Stimulated activated CD4-positive, alpha-beta T cell treated with anti-CD3 and anti-CD28 coated beads, TNF-alpha, amount 100 ng/mL, for 4 hours (primary cell): ENCODE measurements at places on chromosomes 5 and 9.

GRCh38 chr5:12896086-12896485 is 991.8 kb upstream of the CTNND2 start:
- DNase-seq = no peak

DNA sequence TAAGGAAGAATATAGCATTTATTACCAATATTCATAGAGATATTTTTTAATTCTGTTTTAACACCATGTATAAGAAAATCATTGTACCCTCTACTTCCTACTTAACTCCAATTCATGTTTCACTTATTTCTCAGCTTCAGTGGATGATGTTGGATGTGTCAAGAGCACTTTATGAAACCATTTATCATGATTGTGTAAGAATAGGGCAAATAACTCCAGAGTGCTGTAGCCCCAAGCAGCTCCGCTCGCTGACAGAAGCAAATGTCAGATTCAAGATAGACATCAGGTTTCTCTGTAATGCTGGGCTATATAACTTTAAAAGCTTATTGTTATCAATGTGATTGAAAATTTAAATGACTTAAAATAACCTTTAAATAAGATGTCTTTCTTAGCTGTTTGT is 50.4 kb downstream of the MAST4 start:
- no peak for DNase-seq

- no peak for DNase-seq
Observed at GRCh38 chr5:163889369-163889768, 383.9 kb downstream of the MAT2B start.

DNA sequence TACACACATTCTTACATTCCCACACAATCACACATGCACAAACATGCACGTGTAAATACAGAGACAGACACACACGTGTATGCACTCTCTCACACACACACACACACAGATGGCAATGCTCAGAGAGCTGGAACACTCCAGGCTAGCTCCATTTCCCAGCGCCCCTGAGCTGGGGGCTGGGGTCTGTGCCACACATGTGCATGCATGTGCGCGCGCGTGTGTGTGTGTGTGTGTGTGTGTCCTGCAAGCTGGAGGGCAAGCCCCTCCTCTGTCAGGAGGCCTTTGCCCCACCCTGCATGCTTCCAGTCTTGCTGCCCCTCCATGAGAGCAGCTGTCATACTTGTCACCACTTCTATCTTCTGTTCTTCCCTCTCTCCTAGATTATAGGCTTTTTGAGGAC is 16.6 kb upstream of the S1PR3 start:
- no peak for DNase-seq

DNA sequence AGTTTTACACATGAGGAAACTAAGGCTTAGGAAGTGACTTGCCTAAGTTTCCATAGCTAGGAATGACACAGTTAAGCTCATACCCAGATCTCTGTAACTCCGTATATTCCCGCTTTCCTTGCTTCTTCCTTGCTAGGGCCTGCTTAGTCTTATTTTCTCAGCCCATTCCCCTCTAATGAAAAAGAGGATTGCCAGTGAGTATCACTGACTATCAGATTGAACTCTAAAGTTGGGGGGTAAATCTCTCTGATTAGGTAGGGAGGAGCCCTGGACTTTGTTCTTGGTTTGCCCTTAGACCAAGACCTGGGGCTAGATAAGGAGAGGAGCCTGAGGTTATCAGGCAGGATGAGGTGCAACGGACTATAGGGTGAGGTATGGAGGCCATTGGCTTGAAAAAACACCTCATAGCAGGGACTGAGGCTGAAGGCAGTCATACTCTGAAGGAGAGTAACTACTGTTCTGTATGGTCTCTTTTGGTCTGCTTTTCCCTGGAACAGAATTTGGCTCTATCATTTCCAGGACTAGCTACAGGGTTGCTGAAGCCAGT is 2.5 kb downstream of the TRIM32 start:
- DNase-seq = no peak

- no peak for DNase-seq
Observed at GRCh38 chr9:94827584-94828304, 101.2 kb downstream of the AOPEP start.

- DNase-seq = no peak
Observed at GRCh38 chr5:39302472-39302871, 61.8 kb downstream of the C9 start.

- no peak for DNase-seq
Observed at GRCh38 chr5:137190441-137190840, 308.7 kb downstream of the SPOCK1 start.

DNA sequence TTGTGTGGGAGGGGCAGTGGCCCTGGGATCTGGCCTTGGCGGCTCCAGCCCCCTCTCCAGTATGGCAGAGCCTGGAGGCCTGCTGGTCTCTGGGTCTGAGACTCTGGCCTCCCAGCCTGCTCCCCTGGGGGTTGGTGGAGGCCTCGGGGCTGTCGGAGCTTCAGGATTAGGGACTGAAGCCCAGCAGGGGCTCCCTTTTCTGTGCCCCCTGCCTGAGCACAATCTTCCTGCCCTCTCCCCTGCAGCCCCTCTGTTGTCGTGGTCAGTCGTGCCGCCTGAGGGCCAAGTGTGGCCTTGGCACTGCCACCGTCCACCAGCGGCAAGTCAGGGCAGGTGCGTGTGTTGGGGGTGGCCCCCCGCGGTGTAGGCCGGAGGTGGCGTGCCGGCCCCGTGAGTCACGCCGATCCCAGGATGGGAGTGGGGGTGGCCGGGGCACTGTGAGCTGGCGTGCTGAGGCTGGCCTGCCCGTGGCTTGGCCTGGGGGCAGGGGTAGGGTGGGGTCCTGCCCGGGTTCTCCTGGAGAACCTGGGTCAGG is 53.6 kb downstream of the RXRA start:
- DNase-seq = no peak

DNA sequence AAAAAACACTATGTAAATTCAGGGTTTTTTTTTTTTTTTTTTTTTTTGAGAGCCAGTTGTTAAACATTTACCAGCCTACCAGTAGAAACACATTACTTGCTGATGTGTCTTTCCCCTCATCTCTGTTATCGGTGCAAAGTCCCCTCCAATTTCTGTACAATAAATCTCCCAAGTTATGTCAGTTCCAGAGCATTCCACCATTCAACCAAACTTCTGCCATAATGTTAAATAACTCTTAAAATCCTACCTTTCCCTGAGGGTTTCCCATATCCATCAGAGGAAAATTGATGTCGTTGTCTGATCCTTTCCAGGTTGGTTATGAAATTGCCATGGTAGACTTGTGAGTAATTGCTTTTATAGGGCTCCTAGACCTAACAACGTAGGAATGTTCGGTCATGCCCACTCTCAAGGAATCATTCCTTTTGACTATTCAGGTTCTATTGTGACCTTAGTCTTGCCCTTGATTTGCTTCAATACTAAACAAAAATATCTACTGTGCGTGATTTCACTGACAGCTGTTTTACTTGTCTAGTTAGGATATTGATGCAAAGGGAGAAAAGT is 5.6 kb upstream of the PPP2R2B start:
- no peak for DNase-seq

DNA sequence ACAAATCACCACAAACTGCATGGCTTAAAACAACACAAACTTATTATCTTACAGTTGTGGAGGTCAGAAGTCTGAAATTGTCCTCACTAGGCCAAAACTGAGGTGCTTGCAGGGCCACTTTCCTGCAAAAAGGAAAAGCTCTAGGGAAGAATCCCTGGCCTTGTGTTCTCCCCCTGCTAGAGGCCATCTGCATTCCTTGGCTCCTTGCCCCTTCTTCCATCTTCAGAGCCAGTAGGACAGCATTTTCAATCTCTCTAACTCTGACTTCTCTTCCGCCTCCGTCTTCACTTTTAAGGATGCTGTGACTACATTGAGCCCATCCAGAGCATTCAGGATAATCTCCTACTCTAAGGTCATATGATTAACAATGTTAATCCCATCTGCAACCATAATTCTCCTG is 236.6 kb downstream of the CDK5RAP2 start:
- DNase-seq = no peak

- no peak for DNase-seq
Observed at GRCh38 chr5:170308686-170309085, 11.1 kb upstream of the LCP2 start.

GRCh38 chr9:105341434-105342146 is 97.1 kb downstream of the SLC44A1 start:
- DNase-seq = no peak

- no peak for DNase-seq
Observed at GRCh38 chr5:112552791-112553190, 133.7 kb upstream of the EPB41L4A start.

DNA sequence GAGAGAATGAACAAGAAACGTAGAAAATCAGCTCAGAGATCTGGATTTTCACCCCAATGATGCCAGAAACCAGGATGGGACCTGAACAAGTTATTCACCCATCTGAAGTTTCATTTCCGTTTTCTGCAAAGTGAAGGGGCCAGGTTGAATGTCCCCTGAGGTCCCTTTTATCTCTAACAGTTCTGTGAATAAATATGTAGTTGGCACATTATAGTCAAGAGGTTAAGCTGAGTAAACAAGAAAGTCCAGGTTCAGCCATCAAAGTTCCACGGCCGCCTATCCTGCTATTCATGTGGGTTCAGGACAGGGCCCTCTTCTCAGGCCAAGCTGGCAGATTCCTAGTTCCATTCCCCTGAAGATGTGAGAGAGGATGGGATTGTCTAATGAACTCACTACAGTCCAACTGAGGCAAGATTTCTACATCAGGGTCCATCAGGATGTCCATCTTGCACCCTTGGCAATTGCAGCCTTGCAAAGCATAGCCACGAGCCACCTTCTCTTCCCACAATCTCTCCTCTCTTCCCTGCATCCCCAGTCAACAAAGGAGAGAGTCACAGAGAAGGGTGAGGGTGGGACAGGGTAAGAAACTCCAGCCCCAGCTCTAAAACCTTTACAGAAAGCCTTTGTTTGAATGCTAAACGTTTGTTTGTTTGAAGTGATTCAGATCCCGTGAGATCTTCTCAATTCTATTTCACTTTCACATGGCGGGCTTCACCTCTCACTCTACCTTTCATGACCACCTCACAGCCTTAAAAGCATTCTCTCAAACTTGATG is 311.0 kb downstream of the SLIT3 start:
- DNase-seq = no peak

DNA sequence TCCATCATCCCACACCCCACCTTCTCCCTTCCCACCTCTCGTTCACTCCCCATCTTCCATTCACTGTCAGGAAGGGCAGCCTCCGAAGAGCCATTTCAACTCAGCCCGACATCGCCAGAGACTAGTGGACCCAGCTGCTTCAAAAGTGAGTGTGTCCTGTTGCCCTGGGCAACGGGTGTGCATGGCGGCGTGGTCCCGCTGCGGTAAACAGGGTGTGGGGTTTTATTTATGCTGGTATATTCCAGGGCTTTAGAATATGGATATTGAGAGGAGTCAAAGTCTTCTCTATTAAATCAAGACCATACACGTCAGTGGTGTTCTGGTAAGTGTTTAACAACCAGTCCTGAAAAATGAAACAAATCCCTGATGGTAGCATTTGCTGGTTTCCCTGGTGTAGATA is 274.5 kb downstream of the MAST4 start:
- DNase-seq = no peak

DNA sequence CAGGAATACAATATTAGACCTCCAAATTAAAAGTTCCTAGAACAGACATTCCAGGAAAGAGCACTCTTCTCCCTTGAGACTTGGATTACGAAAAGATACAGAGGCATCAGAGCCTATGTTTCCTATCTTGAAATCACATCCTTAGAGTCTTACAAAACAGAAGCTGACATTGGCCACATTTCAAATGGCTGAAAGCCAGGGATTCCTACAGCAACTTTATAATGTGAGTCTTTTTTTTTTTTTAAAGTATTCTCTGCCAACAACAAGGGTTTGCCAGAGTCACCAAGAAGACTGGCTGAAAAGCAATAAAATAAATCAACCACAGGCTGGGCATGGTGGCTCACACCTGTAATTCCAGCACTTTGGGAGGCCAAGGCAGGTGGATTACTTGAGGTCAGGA is 63.1 kb downstream of the TRPM6 start:
- no peak for DNase-seq

DNA sequence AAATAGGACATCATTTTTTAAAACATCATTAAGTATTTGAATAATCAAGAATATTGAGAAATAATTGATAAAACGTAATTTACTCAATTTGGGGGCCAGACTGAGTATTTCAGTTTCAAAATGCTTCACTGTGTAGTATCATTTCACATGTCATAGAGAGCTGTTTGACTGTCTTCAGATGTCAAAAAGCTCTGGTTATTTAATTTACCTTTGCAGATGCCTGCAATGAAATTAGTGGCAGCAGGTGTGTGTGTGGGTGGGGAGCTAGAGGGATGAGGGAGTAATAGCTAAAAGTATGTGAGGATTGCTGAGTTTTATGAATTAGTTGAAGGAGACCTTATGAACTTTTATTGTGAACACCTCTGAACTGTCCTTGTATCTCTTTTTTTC is 567.2 kb upstream of the MEF2C start:
- DNase-seq = no peak

GRCh38 chr5:14714706-14715105 is 50.2 kb downstream of the OTULIN start:
- no peak for DNase-seq

GRCh38 chr9:69130456-69131441 is 43.3 kb upstream of the TJP2 start:
- DNase-seq = no peak

DNA sequence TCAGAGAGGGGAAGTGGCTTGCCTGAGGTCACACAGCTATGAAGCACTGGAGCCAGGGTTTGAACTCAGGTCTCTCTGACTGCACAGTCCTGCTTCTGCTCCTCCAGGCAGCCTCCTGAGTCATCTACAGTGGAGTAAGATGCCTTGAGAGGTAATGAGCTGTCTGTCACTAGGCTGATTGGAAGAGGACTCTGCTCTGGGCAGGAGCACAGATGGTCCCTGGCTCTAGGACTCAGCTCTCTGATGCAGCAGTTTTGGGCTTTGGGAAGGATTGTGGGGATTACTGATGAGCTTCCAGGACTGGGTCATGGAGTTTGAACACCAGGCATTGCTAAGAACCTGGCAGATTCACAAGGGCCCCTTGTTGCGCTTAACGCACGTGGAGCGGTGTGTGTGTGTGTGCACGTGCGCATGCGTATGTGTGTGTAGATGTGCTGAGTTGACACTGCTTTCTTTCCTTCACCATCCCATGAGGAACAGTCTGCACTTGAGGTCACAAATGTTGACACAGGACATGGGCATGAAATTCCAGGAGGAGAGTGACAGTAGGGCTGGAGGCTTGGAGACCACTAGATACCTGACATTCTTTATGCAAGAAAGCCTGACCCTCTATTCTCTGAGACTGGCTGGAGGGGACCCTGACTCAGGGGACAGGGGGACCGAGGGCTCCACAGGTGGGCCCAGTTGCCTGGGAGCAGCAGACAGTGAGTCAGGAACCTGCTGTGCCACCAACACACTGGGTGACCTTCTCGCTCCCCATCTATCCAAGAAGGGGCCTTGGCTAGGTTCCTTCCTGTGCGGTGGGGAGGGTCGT is 170.5 kb downstream of the RGS3 start:
- DNase-seq = no peak
